ENCODE measurements at places on chromosomes 2 and 18. TPM values are rescaled to one million over a fixed set of nuclear protein-coding genes. Genes with fewer than 3 reads are reported as not detected.

SEPTIN10 gene
- total RNA-seq: 99.8 TPM

CRYGC gene
- not detected for total RNA-seq

SLC30A3 gene
- not detected for total RNA-seq

SCN9A gene
- 11.5 TPM for total RNA-seq

RAD51AP2 gene
- total RNA-seq: not detected

TMEM182 gene
- 3.7 TPM for total RNA-seq

CNDP1 gene
- not detected for total RNA-seq

DSG2 gene
- total RNA-seq: 65.5 TPM

ALPG gene
- total RNA-seq: 0.03 TPM

HOXD13 gene
- total RNA-seq: 0.06 TPM

LOXL3 gene
- total RNA-seq: 14.8 TPM

PRKAG3 gene
- not detected for total RNA-seq

ALLC gene
- not detected for total RNA-seq

ANKRD29 gene
- total RNA-seq: not detected

ATOH8 gene
- 16.4 TPM for total RNA-seq

CLEC4F gene
- total RNA-seq: not detected

KLHL30 gene
- total RNA-seq: 0.50 TPM

NETO1 gene
- total RNA-seq: not detected

ADI1 gene
- 82.7 TPM for total RNA-seq

LONRF2 gene
- 0.81 TPM for total RNA-seq

APCDD1 gene
- not detected for total RNA-seq

CTNNA2 gene
- total RNA-seq: not detected

EGR4 gene
- not detected for total RNA-seq

TFCP2L1 gene
- total RNA-seq: not detected

DTNB gene
- total RNA-seq: 1.0 TPM

SOX11 gene
- 0.05 TPM for total RNA-seq

CCDC85A gene
- total RNA-seq: 0.37 TPM

TCF23 gene
- not detected for total RNA-seq

AQP12A gene
- total RNA-seq: not detected

CFAP65 gene
- total RNA-seq: not detected

NOSTRIN gene
- total RNA-seq: not detected

MARCO gene
- total RNA-seq: not detected

AOX1 gene
- total RNA-seq: 19.5 TPM

HTR2B gene
- total RNA-seq: not detected

ALS2 gene
- total RNA-seq: 28.2 TPM

HRH4 gene
- total RNA-seq: not detected

C2orf15 gene
- not detected for total RNA-seq

FAM237A gene
- not detected for total RNA-seq

Measured in SJSA1 (cell line).